A549 (cell line): ENCODE measurements at places on chromosomes 7 and 10.

DNA sequence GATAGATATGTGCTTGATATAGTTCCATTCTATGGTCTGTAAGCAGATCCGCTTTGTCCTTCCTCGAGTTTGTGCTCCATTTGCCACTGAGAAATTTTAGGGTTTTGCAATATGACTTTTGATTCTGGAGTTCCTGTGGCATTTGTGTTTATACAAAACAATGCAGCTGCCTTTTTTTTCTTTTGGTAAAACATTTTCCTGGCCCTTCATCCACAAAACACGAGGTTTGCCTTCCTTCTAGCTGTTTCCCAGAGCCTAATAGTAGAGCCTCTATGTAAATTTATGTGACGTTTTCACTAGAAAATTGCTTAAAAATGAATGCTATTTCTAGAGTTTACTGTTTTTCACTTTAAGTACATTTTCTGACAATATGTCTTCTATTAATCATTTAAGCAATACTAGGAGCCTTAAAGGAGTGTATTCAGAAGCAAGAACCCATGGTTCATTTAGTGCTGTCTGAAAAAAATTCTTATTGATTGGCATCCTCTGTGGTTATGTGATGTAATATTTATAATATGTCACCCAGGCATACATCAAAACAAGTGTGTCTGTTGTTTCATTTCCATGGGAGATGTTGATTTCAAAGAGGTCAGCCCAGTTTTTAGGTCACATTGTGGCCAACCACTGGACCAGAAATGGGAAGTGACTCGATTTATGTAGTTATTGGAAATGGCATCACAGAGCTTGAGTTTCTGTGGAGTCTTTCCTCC lies 618.3 kb downstream of the LRMDA start:
- DNase-seq, result no peak

DNA sequence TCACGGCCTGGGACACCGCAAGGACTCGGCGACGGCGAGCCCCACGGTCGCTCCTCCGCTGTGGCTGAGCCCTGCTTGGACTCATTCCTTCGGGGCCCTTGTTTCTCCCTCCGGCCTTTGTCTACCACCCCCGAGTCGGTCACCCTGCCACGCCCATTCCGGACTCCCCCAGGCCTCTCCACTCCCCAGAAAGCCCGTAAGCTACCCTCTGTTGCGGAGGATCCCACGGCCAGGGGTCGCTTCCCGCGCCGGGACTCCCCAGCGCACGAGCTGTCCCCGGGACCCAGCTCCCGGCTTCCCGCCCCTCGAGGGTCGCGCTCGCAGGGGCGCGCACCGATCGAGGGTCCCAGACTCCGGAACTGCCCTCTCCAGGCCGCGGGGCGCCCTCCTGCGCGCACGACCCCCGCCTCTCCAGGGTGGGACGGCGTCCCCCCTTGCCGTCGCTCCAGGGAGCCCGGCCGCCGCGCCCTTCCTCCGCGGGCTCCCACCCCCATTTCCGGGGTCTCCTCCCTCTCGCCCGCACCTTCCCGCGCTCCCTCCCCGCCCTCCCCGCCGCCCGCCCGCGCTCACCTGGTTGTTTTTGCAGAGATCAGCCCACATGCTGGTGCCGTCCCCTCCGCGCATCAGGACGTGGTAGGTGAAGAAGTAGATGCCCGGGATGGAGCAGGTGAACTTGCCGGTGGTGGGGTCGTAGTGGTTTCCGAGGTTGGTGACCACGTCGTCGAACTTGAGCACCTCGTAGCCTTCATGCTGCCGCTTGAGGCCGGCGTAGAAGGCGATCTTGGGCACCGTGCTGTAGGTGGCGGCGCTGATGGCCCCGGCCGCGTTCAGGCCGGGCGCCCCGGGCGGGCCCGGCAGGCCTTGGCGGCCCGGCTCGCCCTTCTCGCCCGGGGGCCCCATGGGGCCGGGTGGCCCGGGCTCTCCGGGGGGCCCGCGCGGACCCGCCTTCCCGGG lies 1.5 kb downstream of the C1QL3 start:
- DNase-seq, result no peak

GRCh38 chr10:13328126-13328525 lies 20.0 kb downstream of the SEPHS1 start:
- DNase-seq, result no peak

- no peak for DNase-seq
Measured at GRCh38 chr7:30155481-30155880, 20.7 kb downstream of the MTURN start.

DNA sequence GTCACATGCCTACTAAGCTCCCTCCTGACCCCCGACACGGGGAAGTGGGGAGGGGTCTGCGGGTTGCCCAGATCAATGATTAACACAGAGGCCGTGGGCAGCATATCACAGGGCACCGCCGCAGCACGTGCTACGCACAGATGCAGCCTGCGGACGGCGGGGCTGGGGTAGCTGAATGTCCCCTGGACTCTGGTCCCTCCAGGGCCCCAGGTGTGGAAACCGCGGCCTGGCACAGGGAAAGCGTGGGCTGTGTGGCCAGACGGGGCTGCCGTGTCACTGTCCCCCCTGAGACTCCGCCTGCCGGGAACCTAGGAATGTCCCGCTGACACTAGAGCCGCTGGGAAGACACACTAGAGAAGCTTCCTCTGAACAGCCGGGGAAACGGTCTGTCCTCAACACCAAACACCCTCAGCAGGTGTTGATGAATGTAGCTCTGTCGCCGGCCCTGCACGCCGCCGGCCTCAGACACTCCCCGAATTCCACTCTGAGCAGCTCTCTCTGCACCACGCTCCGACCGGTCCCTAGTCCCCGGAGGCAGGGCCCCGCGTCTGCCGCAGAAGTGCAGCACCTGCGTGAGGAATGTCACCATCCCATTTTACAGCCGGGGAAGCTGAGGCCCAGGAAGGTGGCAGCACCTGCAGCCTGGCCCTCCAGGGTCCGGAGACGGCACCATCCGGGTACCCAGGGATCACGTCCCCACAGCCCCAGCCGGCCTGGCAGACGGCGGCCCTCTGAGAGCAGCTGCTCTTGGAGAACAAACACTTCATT lies 33.4 kb upstream of the PDGFA start:
- DNase-seq, result no peak

DNA sequence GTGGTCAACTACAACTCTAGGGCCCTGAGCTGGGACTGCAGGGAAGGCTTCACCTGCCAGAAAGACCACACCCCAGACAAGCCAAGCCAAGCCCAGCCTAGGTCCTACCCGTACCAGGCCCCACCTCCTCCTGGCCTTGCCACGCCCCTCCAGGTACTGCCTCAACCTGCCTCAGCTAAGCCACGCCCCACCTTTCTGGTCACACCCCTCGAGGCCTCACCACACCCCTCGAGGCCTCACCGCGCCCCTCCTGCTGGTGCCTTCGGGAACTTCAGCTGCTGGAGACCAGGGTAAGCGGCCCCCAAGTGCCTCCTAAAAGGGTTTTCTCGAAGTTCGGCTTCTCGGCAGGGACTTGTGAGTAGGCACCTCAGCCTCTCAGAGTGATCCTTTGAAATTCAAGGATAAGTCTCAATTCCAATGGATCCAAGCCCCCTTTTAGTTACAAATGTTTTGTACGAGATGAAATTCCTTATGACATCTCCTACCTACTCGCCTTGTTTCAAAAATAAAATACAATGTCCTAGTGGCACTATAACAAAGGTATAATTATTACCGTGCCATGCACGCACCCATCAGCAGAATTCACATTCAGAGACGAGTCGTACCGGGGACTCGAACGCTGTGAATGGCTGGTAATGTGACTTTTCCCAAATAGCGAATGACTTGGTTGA lies 171.2 kb downstream of the ARHGAP21 start:
- peak; percentile 30 for DNase-seq

GRCh38 chr7:18312482-18312881 lies 183.1 kb upstream of the HDAC9 start:
- no peak for DNase-seq

DNA sequence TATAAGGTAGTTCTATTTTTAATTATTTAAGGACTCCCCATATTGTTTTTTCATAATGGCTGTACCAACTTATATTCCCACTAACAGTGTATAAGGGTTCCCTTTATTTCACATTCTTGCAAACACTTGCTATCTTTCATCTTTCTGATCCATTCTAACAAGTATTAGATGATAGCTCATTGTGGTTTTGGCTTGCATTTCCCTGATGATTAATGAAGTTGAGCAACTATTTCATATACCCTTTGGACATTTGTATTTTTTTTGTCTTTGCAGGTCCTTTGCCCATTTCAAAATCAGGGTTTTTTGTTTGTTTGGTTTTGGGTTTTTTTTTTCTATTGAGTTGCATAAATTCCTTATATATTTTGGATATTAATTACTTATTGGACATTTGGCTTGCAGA lies 107.2 kb downstream of the EPC1 start:
- no peak for DNase-seq

DNA sequence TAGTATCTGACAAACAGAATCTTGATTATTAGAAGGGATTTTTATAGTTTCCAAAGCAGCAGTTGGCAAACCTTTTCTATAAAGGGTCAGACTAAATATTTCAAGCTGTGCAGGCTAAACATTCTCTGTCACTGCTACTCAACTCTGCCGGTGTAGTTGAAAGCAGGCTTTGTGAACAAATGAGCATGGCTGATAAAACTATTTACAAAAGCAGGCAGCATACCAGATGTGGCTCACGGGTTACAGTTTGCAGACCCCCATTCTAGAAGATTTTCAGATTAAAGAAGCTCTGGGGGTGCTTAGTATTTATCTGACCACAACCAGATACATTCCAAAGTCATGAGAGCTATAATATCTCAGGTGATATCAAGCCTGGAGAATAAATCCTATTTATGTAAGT lies 1017.5 kb downstream of the SORCS1 start:
- DNase-seq, result no peak

DNA sequence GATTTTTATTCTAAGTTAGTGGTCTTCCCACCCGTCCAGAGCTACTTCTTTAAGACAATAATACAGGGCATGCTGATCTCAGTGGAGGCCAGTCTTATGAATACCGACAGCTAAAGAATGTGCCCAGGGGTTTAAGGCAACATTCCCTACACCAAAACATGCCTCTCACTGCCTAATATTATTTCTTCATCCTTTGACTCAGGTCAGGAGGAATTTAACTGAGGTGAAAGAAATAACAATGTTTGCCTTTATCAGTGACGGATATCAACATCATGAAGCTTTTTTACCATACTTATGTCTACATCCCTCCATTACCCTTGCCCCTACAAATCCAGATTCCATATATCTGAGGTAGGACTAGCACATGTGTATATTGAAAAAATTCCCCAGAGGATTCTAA lies 33.3 kb upstream of the TES start:
- peak; percentile 42 for DNase-seq

GRCh38 chr10:5873515-5873995 lies 16.1 kb downstream of the ANKRD16 start:
- peak; percentile 82 for DNase-seq

- DNase-seq, result no peak
Measured at GRCh38 chr7:111080495-111081105, 10.3 kb upstream of the LRRN3 start.

GRCh38 chr10:33967606-33968120 lies 633.2 kb upstream of the NRP1 start:
- no peak for DNase-seq

- peak; percentile 43 for DNase-seq
Measured at GRCh38 chr7:107147464-107148393, 21.1 kb upstream of the HBP1 start.

GRCh38 chr7:16554518-16555236 lies 28.1 kb downstream of the LRRC72 start:
- no peak for DNase-seq

- DNase-seq, result no peak
Measured at GRCh38 chr10:124300224-124300623, 118.5 kb downstream of the OAT start.

DNA sequence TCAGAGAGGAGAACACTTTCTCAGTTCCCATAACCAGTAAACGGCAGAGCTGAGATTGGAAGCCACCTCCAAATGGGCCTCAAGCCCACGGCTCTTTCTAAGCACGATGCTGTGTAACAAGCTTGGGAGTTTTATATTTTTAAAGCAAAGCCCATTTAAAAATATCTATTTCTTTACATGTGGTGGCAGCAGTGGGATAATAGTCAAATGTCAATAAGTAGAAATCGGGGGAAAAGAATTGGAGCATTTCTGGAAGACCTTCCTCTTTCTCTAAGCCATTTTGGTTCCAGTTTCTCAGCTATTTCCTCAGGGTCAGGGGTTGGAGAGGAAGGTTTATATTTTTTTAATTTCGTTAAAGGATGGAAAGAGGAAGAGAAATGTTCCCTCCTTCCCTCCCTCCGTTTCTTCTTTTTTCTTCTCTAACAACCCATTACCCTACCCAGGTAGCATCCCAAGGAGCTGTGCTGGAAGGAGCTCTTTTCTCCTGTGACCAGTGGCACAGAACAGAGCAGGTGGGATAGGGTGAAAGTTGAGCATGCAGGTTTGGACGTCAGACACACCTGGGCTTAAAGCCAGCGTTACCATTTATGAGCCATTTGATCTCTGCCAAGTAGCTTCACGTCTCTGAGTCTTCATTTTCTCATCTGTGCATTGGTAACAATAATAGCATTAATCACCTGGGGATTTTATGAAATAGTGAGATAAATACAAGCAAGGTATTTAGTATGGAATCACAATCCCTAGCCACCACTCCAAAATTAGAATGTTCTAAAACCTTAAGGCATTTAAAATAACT lies 515.7 kb downstream of the RPS24 start:
- DNase-seq, result no peak

DNA sequence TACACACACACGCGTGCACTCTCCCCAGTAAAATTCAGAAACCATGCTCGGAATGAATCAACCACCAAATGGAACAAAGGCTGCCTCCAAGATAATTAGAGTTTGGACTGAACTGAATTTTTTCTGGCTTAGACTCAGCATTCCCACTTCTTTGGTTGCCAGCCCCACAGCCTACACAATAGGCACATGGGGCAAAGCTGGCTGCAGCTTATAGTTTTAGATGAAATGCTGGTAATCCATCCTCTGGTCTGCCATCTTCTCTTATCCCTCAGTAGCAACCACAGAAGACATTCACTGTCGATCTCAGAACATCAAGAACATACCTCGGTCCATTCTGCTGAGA lies 44.2 kb downstream of the PDE1C start:
- DNase-seq, result no peak

DNA sequence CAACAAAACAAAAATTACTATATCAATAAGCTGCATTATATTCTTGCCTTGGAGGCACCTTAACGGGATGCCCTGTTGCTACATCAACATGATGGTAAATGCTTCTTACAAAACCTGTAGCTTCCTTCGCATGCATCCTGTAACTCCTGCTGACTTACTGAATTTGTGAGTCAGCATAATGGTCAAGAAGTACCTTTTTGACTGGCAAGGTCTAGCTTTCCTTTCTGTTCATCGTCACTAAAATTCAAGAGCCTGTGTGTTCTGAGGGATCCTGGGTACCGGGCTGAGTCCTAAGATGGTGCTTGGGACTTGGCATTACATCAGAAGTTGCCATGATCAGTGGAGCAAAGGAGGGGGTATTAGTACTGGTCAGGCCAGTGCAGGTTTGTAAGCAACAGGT lies 4.9 kb downstream of the PFKFB3 start:
- DNase-seq, result peak; percentile 66
